ENCODE measurements at places on chromosomes 2 and 18. TPM values are rescaled to one million over a fixed set of nuclear protein-coding genes. Genes with fewer than 3 reads are reported as not detected.

Gene CDH20
- total RNA-seq = not detected

Gene MERTK
- 0.48 TPM for total RNA-seq

Gene FBLN7
- 0.21 TPM for total RNA-seq

Gene POMC
- total RNA-seq = 0.83 TPM

Gene LYG2
- not detected for total RNA-seq

Gene SFXN5
- total RNA-seq = 16.8 TPM

Gene SLC30A3
- total RNA-seq = 0.17 TPM

Gene CNDP1
- under 0.01 TPM for total RNA-seq

Gene XDH
- total RNA-seq = 23.3 TPM

Gene CREG2
- 0.64 TPM for total RNA-seq

Gene ALK
- total RNA-seq = not detected

Gene CYBRD1
- 25.6 TPM for total RNA-seq

Gene SPATS2L
- 60.0 TPM for total RNA-seq

Gene ZNF519
- 3.8 TPM for total RNA-seq

Gene ARHGAP15
- not detected for total RNA-seq

Gene POTEJ
- not detected for total RNA-seq

Gene TMEM247
- total RNA-seq = not detected

Gene SLC8A1
- total RNA-seq = 13.6 TPM

Gene CDH19
- 1.5 TPM for total RNA-seq

Gene RIT2
- total RNA-seq = not detected

Gene SPC25
- 0.33 TPM for total RNA-seq

Gene EML6
- total RNA-seq = 0.83 TPM

Gene PSTPIP2
- total RNA-seq = 33.2 TPM

Gene CYRIA
- total RNA-seq = 0.51 TPM

Gene PROM2
- total RNA-seq = 73.5 TPM

Gene ASXL3
- 0.50 TPM for total RNA-seq
